ENCODE measurements at places on chromosomes 3 and 15.

GRCh38 chr3:118564800-118565199 is 469.8 kb downstream of the IGSF11 start:
- no peak for DNase-seq

DNA sequence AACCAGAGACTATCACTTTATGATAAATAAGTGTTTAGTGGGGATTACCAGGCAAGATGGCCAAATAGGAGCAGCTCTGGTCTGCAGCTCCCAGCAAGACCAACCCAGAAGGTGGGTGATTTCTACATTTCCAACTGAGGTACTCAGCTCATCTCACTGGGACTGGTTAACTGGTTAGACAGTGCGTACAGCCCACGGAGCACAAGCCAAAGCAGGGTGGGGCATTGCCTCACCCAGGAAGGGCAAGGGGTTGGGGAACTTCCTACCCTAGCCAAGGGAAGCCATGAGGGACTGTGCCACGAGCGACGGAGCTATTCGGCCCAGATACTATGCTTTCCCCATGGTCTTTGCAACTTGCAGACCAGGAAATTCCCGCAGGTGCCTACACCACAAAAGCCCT is 171.0 kb downstream of the CTNNB1 start:
- DNase-seq: no peak

GRCh38 chr3:188003188-188004171 is 150.5 kb upstream of the LPP start:
- no peak for DNase-seq

DNA sequence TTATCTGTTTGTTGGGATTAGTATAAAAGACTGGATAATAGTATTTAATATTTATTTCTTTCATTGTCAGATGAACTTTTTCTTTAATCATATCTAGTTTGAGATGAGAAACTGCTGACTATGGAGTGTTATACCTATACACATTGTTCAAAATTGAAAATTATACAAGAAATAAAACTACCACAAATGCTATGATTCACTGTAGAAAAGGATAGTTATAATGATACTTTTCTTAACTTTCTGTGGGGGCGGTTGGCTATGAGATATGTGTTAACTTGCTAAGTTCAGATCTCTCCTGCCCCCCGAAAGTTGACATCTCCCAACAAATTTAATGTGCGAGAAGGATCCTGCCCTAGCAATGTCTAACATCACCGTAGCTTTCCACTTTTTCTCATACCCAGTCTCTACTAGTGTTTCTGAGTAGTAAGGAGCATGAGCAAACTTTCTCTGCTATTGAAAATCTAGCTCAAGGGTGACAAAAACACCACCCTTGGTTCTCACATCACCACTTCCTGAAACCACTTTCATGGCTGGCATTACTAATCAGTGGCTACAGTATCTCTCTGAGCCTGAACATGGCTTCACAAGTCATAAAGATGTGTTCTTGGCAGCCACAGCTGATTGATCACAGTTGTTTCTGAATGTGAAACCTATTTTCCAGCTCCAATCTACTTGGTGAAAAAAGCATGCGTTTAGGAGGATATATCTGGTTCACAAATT is 15.8 kb upstream of the SAMMSON start:
- no peak for DNase-seq

DNA sequence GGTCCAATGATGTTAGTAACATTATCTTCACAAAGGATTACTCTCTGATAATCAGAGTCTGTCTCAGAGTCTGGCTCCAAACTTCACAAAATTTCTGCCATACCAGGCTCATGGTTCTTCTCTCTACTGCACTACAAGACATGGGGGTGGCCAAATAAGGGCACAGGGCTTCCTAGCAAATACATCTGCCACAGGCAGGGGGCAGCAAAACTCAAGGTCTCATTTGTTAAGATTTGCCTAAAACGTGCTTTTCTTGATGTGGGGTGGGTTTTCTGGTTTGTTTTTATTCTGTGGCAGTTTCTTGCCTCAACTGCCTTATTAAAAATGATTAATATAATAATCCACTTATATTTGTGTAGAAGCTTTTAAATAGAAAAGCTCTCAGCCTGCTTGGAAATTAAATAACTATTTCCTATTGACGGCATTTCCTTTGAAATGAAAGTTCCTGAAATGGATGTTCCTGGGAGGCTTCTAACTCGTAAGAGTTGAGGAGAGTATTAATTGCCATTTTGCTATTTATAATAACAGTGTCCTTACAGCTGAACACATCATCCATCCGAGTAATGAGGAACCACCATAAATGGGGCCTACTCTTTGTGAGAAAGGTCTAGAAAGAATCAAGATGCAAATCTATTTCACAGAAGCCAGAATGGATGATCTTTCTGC is 53.8 kb downstream of the SST start:
- DNase-seq: peak; percentile 67

All from ELR (cell line).